ENCODE measurements at places on chromosomes 2 and 18.

GRCh38 chr2:26344581-26345282 lies 1.2 kb upstream of the SELENOI start:
- no peak for DNase-seq

DNA sequence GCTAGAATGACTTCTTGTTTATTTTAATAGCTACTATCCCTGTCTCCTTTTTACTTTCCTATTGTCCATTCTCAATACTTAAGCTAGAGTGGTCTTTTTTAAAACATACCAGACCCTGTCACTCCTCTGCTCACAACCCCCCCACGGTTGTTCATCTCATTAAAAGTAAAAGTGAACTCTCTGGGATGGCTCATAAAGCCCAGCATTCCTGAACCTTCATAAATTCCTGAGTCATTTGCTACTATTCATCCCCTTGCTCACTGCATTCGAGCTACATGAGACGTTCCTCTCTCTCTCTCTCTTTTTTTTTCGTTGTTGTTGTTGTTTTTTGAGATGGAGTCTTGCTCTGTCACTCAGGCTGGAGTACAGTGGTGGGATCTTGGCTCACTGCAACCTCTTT lies 148.7 kb upstream of the DSEL start:
- DNase-seq = no peak

DNA sequence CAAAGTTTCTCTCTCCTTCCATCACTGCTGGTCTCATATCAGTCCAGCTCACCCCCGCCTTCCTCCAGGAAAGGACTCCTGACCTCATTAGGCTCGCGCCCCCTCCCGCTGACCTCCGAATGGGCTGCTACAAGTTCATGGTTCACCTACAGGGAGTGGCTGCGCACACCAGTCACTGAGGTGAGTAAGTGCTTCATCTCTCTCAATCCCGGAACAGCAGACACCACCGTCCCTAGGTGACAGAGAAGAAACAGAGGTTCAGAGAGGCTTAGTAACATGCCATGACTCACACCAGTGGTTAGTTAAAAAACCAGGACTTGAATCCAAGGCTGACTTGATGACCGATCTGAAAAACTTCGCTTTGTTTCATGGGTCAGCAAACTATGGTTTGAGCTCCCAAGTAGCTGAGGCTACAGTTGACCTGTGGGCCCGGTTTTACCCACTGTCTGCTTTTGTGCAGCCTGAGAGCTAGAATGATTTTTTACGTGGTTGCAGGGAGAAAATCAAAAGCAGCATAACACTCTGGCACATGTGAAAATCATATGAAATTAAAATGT lies 42.0 kb downstream of the ZFP36L2 start:
- no peak for DNase-seq

DNA sequence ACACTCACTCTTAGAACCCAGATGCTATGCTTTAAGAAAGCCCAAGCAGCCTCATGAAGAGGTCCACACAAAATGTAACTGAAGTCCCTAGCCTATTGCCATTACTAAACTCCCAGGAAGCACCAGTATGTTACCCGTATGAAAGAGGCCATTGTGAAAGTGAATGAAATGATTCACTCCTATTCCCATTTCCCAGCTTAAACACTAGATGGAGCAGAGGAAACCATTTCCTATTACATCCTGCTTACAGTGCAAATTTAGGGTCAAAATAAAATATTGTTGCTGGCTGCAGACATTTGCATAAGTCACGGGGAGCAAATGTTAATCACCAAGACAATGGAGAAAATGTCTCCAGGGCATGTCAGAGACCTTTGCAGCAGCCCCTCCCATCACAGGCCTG lies 989.7 kb upstream of the CRIM1 start:
- DNase-seq = no peak

GRCh38 chr2:170739048-170739447 lies 23.9 kb downstream of the SP5 start:
- no peak for DNase-seq

Data from central memory CD8-positive, alpha-beta T cell (primary cell).